ENCODE measurements at places on chromosomes 2 and 18. TPM values are rescaled to one million over a fixed set of nuclear protein-coding genes. Genes with fewer than 3 reads are reported as not detected.

- DNase-seq: no peak
These were observed 18.6 kb downstream of the EHBP1 start for GRCh38 chr2:62724106-62724505.

MRPL44 gene
- 70.8 TPM for total RNA-seq

REG3A gene
- total RNA-seq: not detected

GRCh38 chr2:118481299-118481698 lies 366.1 kb downstream of the EN1 start:
- no peak for DNase-seq

OSR1 gene
- not detected for total RNA-seq

DNA sequence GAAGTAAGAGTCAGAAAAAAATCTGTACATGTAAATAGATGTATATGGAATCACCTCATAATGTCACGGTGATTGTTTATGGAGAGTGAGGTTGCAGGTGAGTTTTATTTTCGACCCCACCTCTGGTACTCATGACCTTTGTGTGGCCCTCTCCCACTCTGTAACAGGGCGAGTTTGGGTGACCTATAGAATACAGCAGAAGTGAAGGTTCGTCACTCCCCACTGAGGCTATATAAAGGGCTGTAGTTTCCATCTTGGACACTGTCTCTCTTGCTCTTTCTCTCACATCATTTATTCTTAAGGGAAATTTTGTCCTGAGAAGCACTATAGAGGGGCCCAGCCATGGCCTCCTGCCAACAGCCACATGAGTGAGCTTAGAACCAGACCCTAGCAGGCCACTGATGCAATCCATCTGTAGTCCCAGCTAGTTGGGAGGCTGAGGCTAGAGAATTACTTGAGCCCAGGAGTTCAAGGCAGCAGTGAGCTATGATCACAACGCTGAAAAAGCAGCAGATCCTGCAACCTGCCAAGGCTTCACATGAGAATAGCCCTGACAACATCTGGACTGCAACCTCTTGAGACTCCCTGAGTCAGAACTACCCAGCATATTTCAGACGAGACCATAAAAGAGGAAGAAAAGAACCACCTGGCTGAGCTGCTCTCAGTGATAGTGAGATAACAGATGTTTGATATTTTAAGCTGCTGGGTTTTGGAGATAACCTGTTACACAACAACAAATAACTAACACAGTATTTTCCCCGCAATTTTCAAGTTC lies 74.3 kb upstream of the SLC1A4 start:
- no peak for DNase-seq

GRCh38 chr2:98790221-98790620 lies 59.3 kb upstream of the MGAT4A start:
- no peak for DNase-seq

AMER3 gene
- not detected for total RNA-seq

GRCh38 chr2:207676827-207677354 lies 34.5 kb upstream of the CCNYL1 start:
- no peak for DNase-seq

DNA sequence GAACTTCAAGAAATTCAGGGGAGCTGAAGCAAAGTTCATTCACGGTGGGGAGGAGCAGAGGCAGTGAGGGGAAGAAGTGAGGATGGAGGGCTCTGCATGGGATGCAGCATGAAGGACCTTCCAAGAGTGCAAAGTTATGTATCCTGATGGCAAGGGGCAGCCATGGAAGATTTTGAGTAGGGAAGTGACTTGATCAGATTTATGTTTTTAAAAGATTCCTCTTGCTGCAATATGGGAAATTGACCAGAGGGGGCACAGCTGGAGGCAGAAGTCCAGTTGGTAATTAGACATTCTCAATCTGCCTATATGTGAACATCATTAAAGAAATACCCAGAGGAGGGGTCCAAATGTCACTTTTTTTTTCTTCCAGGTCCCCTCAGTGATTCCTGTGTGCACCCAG lies 21.5 kb upstream of the ANXA4 start:
- no peak for DNase-seq

GRCh38 chr2:239161711-239162140 lies 239.1 kb downstream of the HDAC4 start:
- no peak for DNase-seq

WNT10A gene
- total RNA-seq: not detected

DNA sequence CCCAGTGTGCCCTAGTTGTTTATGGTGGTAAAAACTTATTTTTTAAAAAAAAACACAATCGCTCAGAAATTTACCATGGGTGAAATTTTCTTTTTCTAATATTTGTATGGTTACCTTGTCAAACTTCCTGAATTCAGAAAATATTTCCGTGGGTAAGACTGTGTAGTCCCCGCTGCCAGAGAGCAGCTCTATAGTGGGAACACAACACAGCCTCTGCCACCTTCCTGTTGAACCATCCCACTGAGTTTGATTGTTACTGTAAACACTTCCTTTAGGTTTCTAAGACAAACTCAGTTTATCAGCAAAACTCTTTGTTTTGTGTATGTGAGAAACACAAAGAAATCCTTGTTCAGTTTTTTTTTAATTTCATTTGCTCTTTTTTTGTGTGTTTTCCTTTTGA lies 17.9 kb downstream of the DNAH6 start:
- DNase-seq: no peak

- DNase-seq: no peak
These were observed 90.6 kb downstream of the USP34 start for GRCh38 chr2:61380056-61380881.

GRCh38 chr2:3465328-3465727 lies 54.0 kb downstream of the ADI1 start:
- DNase-seq: no peak

- DNase-seq: peak; percentile 48
These were observed 7.0 kb upstream of the NXPH2 start for GRCh38 chr2:138787053-138787666.

APOB gene
- 0.34 TPM for total RNA-seq

DNA sequence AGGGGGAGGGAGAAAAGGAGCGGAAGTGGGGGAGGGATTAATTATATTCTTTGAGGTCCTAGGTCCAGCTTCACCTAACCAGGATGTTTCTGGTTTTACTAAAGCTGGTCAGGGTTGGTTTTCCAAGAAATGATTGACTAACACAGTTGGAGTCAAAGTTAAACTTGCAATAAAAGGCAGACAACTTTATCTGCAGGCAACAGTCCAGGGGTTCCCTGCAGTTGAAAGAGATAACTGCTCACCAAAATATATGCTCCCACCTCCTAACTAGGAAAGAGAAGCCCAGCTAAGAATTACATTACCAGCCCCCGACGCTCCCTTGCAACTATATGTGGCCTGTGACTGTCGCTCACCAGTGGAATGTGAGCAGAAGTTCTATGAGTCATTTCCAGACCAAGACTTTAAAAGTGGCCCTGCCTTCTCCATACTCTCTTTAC lies 140.0 kb upstream of the PKDCC start:
- no peak for DNase-seq

GRCh38 chr18:11149441-11150270 lies at the start of gene PIEZO2:
TSS of gene PIEZO2 (minus strand) at chr18:11149569. CDS start at chr18:11148588, 981 bp downstream.
- DNase-seq: peak; percentile 92

RAB17 gene
- not detected for total RNA-seq

DNA sequence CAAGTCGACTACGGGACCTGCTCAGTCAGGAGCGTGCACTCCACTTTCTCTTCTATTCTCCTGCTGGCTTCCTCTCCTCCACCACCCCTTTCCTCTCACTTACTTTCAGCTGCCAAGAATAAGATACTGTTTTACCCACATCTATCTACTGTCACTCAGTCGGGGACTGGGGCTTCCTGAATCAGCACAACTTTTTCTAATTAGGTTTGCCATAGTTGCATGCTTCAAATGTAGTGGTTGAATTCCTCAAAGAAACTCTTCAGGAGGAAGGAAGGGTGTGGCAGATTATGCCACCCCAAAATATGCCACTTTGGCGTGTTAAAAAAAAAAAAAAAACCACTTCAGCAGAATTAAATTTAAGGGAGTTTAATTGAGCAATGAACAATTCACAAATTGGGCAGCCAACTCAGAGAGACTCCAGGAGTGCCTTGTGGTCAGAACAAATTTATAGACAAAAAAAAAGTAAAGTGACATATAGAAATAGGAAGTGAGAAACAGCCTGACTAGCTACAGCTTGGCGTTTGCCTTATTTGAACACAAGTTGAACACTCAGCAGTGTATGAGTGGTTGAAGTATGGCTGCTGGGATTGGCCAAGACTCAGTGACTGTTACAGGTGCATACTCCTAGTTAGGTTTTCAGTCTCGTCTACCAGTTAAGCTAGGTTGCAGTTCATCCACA lies 32.5 kb upstream of the RMDN2 start:
- DNase-seq: no peak

- DNase-seq: no peak
These were observed 1.5 kb downstream of the GIGYF2 start for GRCh38 chr2:232698556-232699091.

- DNase-seq: no peak
These were observed 387.2 kb upstream of the DCC start for GRCh38 chr18:51952844-51953243.

GRCh38 chr18:46859855-46860254 lies 57.5 kb downstream of the PIAS2 start:
- DNase-seq: no peak

AMMECR1L gene
- total RNA-seq: 21.0 TPM

ABCB11 gene
- 0.09 TPM for total RNA-seq

KANSL1L gene
- total RNA-seq: 51.8 TPM

GRCh38 chr2:12493031-12493513 lies 223.7 kb upstream of the TRIB2 start:
- DNase-seq: no peak

DNA sequence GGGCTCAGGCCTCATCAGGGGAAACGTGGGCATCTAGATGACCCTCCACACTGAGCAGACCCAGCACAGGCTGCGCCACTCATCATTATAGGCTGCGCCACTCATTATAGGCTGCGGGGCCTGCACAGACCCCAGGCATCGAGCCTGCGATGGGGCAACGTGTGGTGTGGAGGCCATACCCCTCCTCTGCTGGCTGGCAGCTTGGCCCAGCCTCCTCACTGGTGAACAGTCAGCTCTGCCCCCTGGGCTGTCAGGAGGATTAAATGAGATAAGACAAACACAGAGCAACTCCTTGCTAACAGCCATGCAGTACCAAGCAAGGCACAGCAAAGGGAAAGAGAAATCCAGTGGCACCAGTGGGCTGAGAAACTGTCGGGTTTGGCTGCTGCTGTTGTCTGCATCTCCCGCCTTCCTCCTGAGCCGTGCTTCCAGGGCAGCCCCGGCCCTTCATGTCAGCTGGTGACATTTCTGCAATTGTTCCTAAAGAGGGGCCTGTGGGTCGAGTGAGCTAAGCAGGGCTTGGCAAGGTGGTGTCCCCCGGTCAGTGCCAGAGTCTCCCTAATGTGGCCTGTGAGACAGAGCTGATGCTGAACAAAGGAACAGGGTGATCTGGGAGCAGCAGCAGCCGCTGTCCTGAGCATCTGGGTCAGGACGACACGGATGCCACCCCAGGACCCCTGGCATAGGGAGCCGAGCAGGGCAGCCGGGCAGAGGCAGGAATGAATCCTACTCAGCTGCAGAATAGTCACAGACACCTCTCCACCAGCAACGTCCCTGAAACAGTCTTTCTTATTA lies 48.7 kb downstream of the RRM2 start:
- no peak for DNase-seq

DNA sequence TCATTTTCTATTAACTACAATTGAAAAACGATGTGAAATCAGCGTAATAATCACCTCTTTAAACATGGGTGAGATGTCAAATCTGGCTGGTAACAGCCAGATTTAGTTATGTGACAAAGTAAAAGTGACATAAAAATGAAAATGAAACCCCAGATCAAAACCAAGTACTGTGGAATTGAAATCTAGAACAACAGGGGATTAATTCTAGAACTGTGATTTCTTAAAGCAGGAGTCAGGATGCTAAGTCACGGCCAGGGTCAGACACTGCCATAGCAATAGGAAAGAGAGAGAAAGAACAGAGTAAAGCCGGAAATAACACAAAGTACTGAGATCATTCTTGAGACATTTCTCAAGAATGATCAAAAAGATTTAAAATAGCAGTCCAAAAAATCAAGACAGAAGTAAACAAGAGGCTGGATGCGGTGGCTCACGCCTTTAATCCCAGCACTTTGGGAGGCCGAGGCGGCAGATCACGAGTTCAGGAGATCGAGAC lies 1183.7 kb upstream of the NXPH2 start:
- DNase-seq: no peak

NOL4 gene
- 11.5 TPM for total RNA-seq

DNA sequence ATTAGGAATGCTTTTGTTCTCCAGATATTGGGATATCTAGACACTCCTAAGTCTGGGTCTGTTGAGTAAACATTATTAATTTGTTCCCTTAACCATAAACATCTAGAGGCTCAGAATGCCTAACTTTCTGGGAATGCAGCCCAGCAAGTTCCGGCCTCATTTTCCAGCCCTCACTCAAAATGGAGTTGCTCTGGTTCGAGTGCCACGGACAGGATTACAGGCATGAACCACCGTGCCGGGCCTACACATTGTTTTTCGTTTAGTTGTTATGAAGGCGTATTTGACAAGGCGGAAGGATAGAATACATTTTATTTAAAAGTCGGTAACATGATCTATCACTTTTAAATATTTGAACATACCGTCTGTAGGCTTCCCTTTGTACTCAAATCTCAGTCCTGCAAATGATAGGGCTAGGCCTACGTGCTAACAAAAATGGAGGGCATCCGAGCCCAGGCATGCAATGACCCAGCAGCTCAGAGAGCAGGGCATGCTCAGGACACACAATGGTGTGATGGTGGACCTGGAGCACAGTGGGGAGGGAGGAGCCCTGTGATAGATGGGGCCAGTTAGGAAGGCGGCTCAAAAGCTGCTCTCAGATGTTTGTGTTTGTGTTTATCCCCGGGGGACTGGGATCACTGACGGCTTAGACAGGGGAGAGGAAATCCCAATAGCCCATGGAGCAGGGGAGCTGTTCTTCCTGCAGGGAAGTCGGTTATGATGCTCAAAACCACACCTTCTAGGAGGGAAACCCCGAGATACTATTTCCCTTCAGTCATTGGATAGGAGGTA lies 2.9 kb upstream of the SCYGR1 start:
- peak; percentile 11 for DNase-seq

GRCh38 chr2:164879901-164880535 lies 38.4 kb upstream of the COBLL1 start:
- no peak for DNase-seq

GRCh38 chr2:150062416-150062815 lies 425.1 kb downstream of the RND3 start:
- no peak for DNase-seq

DNA sequence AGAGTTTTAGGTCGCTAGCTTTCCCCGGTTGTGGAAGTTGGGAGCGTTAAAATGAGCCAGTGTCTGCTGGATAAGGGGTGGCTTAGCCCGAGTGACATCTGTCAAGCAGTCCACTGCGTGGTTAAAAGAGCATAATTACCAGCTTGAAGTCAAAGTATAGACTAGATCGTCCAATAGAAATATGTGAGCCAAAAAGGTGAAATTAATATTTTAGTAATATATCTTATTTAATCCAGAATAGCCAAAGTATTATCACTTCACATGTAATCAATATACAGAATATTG lies 654 bp downstream of the COMMD1 start:
- DNase-seq: no peak

- DNase-seq: no peak
These were observed 193.6 kb downstream of the NRXN1 start for GRCh38 chr2:50838316-50838715.

CHRNG gene
- total RNA-seq: not detected

RGPD3 gene
- total RNA-seq: 0.07 TPM

GRCh38 chr2:173407176-173407575 lies 52.5 kb downstream of the CDCA7 start:
- no peak for DNase-seq

GRCh38 chr2:240480834-240481623 lies 45.6 kb downstream of the GPC1 start:
- DNase-seq: no peak
